NCI-H1436 (cell line): ENCODE measurements at places on chromosomes 5 and 9.

GRCh38 chr9:86978922-86979474 is 31.7 kb upstream of the GAS1 start:
- DNase-seq = no peak

DNA sequence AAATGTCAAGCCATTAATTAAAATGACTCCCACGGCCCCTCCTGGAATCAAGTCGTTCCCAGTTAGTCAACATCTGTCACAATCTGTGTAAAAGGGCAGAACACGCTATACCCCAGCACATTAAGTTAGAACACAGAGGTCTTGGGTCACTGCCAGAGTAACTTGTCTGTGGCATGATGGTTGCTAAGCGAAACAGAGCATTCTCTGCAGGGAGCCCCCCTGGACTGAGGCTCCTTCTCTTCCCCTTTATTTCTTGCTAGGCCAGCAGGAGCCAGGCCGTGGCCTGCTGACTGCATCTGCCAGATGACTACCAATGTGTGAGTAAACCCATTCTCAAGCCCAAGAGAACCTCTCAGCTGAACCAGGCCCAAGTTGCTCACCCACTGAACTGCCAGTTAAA is 51.9 kb upstream of the ZBED3 start:
- no peak for DNase-seq

DNA sequence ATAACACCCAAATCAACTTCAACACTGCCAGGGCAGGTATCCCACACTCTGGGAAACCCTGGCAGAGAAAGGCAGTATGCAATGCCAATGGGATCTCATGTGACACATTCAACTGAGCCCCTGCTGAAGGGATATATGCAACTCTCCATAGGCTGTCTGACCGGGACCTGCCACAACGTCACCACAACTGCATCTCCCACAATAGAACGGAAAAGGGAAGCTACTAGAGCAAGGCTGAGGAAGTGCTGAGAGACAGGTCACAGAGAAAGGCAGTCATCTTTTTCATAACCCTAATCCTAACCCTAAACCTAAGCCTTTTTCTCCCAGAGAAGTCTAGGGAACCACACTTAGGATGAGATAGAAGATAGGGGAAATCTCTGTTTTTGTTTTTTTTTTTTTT is 345.9 kb upstream of the CD180 start:
- no peak for DNase-seq

- DNase-seq = no peak
Observed at GRCh38 chr9:35271637-35272036, 109.8 kb downstream of the UNC13B start.

DNA sequence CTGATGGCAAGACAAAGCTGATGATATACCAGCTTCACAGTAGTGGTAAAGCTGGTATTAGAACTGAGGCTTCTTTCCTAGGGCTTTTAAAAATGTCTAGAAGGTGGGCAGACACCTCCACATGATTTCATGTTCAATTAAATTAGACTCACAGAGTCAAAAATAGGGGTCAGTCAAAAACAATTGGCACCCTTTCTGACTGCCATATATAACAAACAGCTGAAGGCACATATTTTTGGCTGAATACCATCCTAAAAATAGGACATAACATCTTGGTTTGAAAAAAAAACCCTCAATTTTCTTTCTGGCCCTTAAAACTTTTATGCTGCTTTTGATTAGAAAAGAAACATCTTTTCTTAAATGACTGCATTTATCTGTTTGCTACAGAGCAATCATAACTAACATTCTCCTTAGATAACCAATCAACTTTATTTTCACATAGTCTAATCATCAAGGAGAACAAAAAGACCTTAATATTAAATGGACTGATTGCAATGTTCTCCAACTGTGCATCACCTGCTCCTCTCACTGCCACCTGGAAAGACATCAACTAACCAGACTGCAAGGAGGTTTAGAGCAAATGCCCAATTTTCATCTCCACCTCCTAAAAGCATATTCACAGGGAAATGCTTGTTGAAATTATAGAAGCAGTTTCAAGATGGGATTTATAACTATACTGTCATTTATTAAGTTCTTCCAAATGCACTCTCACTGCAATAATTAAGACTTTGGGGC is 3.2 kb downstream of the SGTB start:
- DNase-seq = no peak

- no peak for DNase-seq
Observed at GRCh38 chr5:11507156-11507910, 396.9 kb downstream of the CTNND2 start.

DNA sequence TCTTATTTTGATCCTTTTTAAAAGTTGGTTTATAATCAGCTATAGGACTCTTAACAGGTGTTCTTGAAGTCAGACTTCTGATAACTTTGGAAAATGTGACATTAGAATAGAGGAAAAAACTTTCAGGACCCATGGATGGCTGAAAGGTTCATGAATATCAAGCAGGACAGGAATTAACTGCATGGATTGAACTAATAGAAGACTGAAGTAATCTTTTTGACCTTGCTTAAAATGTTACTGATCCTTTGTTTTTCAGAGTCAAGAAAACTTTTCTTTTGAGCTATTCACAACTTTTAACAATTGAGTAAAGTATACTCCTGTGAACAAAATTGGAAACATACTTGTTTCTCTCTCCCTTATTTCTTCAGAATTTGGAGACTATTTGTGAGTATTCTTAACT is 79.2 kb downstream of the PLK2 start:
- no peak for DNase-seq

DNA sequence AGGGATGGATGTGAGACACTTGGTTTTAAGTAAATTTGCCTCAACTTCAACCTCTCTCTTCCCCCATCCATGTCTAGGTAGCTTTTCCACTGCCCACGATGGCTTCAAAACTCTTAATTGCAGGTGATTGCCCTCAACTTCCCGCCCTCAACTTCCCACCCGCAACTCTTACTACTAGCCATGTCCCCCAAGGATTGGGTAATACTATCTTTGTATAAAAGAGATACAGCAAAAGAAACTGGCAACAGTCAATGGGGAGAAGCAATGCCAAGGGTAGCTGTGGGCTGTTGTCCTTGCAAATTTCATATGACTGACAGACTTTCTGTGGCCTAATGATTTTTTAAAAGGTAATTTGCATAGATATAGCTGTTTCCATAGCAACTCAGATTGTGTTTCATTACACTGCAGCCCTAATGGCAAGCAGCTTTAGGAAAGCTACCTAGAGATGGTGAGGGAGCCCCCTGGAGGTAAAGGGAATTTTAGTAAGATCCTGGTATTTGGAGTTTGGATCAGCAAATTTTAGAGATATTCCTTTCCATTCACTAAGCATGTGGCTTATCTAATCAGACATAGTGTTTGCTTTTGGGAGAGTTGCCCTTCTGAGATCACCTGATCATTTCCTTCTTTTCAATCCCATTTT is 421.5 kb upstream of the DAP start:
- DNase-seq = no peak

DNA sequence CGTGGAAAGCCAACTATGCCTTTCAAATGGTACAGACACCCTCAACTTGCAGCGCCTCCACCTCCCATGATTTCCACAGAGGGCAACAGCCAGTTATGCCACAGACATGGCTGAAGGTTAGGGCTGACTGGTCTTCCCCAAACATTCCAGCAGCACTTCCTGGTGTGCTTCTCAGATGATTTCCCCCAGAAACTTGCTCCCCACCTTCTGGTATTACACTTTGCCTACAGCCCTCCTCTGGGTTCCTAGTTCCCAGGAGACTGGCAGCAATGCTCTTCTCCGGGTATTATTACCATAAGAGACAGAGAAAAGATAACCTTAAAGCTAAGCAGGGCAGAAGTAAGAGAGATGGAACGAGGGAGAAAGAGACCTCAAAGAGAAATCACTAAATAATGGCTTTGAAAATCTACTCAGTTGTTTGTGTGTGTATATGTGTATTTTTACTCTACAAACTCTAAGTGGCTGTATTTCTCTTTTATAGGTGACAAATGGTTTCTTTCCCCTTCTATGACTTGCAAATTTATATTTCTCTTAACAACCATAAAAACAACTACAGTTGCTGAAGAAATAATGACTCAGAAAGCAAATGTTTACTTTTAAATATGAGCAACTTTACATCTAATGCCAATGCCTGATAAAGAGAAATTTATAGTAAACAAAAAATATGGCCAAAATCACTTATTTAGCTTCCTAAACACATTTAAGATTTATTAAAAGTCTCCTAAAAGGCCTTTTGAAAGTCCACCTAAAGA is 133.8 kb downstream of the PDE4D start:
- DNase-seq = no peak

DNA sequence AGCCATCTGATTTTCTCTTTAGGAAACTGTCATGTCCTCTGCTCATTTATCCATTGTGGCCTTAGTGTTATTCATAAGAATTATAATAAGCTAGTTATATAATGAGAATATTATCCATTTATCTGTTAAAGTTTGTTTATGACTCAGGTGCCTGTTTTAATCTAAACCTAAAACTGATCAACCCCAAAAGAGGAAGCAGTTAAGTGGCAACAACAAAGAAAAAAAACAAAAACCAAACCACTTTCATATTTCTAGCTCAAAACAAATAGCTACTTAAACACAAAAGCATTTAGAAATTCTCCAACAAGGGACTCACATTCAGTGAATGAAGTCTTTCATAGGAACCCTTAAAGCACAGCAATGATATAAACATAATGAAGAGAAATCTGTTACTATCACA is 116.4 kb downstream of the APBA1 start:
- no peak for DNase-seq

GRCh38 chr5:91101600-91102379 is 281.3 kb downstream of the ARRDC3 start:
- peak; percentile 63 for DNase-seq

- DNase-seq = no peak
Observed at GRCh38 chr9:11135851-11136250, 523.0 kb upstream of the PTPRD start.

DNA sequence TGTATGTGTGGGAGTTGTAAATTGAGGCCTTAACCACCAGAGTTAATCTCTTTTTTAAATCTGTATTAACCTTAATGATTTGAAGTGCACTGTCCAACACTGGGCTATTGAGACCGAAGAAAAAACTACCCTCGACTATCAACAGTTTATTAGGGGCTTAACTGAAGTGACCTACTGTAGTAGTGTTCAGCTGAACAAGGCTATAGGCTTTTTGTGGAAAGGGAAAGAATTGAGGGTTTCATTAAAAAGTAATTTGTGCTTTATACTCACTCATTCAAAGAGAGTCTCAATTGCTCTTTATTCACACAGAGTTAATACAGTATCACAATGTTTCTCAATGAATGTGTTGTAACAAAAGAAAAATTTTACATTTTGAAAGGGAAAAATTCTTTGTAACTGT is 267.5 kb downstream of the SLF1 start:
- DNase-seq = no peak

- no peak for DNase-seq
Observed at GRCh38 chr5:142511358-142511757, 174.5 kb downstream of the FGF1 start.

GRCh38 chr5:132264546-132265335 is 7.2 kb downstream of the PDLIM4 start:
- no peak for DNase-seq

DNA sequence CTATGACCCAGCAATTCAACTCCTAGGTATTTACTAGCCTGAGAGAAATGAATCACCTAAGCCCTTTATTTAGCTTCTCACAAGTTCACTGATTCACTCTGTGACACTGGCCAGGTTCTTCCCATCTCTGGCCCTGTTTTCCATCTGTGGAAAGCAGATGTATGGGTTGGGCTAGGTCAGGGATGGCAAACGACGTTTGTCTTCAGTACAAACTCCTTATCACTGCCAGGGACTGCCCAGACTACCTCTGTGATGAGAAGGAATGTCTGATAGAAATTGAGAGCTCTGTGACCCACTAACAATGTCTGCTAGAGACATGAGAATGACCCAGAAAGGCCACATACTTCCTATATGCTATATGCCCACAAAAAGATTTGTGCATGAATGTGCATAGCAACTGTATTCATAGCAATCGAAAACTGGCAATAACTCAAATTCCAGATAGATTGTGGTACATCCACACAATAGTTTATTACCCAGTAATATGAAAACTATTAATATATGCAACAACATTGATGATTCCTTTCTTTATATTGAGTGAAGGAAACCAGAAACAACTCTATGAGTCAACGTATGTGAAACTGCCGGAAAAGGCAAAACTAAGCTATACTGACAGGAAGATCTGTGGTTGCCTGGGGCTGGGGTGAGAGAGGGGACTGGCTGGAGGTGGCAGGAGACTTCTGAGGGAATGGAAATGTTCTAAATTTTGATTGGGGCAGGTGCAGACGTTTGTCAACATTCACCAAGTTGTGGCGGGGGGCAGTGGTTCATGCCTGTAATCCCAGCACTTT is 32.0 kb upstream of the ADAM19 start:
- no peak for DNase-seq

DNA sequence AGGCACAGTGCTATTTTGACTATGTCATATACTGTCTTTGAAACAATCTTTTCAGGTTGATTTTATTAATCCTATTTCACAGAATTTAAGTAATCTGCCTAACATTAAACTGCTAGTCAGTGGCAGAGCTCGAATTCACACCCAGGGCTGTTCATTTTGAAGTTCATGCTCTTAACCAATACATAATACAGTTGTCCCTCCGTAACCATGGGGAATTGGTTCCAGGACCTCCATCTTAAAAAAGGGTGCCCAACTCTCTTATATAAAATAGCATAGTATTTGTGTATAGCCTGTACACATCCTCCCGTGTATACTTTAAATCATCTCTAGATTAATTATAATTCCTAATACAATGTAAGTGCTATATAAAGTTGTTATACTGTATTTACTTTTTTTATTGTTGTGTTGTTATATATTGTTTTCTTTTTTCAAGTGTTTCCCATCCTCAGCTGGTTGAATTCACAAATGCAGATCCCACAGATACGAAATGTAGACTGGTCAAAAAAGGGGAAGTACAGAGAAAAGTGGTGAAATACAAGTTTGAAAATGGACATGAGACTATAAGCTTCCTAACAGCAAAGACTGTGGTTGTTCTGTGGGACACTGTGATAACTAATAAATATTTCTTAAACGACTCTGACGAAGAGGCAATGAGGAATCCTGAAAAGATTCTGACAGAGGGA is 18.3 kb downstream of the RFX3 start:
- peak; percentile 19 for DNase-seq

- no peak for DNase-seq
Observed at GRCh38 chr9:89749500-89750116, 144.8 kb downstream of the GADD45G start.

DNA sequence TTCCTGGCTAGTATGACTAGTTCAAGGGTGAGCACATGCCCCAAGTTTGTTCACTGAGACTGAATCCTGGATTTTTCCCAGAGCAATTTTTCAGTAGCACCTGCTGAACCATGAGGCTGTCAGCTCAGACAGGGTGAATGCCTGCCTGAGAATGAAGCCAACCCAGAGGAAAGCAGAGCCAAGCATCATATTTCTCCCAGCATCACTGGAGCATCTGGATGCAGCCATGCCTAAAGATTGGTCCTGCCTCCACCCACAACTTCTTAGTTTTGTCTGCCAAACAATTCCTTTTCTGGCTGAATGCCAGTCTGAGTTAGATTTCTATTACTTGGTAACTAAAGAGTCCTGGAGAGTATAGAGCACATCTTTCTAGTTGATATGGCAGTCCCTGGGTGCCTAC is 343.6 kb downstream of the CSNK1G3 start:
- DNase-seq = no peak

GRCh38 chr9:136975644-136976043 is 1.7 kb upstream of the PTGDS start:
- DNase-seq = no peak
